Caco-2 (cell line): ENCODE measurements at places on chromosomes 5 and 9. TPM values are rescaled to one million over a fixed set of nuclear protein-coding genes. Genes with fewer than 3 reads are reported as not detected.

GRCh38 chr9:86500667-86501435 lies 146.6 kb upstream of the TUT7 start:
- H3K4me1 ChIP-seq: no peaks in the 10 kb centered on the region
- H3K27me3 ChIP-seq: no peaks in the 10 kb centered on the region
- H3K36me3 ChIP-seq: no peaks in the 10 kb centered on the region

DNA sequence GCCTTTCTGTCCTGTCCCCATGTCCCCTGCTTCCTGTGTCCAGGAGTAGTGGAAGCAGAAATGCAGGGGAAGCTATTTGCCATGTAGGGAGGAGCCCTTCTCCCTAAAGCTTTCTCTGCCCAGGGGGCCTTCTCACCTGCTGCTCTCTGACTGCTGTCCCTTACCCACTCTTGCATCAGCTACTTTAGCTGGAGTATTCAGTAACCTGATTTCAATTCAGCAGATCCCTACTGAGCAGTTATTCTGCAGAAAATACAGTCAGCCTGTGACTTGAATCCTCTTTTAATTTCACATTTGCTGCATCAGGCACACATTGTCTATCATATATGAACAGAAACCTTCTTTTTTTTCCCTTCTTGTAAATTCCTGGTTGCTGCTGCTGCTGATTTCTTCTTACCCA lies 90.4 kb downstream of the MVB12B start:
- peak overlapping the region; percentile 8 for H3K27ac ChIP-seq
- no peaks in the 10 kb centered on the region for H3K4me1 ChIP-seq
- no peak overlapping the region for H3K4me3 ChIP-seq
- DNase-seq: no peak

- H3K4me1 ChIP-seq: no peaks in the 10 kb centered on the region
- no peak overlapping the region for H3K27ac ChIP-seq
- H3K4me3 ChIP-seq: no peak overlapping the region
- H3K36me3 ChIP-seq: no peaks in the 10 kb centered on the region
- H3K27me3 ChIP-seq: no peaks in the 10 kb centered on the region
- DNase-seq: no peak
Observed at GRCh38 chr9:28329323-28329722, 756.0 kb upstream of the C9orf72 start.

GRCh38 chr9:38160613-38161215 lies 91.7 kb upstream of the SHB start:
- no peaks in the 10 kb centered on the region for H3K36me3 ChIP-seq
- H3K27ac ChIP-seq: no peak overlapping the region
- no peak overlapping the region for H3K4me3 ChIP-seq
- peak; percentile 64 for DNase-seq
- no peaks in the 10 kb centered on the region for H3K27me3 ChIP-seq

DNA sequence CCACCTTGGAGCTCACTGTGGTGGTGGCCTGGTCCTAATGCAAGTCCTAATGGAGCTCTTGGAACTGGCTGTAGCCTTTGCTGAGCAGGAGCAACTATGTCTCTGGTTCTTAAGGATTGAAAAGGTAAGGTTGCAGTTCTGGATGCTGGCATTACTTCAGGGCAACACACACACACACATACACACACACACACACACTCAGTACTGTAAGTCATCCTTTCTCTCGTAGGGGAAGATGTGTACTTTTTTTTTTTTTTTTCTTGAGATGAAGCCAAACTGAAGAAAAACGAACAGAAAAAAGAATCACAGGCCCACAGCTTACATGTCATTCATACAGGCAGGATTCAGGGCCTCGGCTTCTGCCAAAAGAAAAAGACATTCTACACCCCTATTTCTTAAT lies 81.1 kb upstream of the RPS23 start:
- H3K4me1 ChIP-seq: no peaks in the 10 kb centered on the region
- no peak overlapping the region for H3K27ac ChIP-seq
- no peaks in the 10 kb centered on the region for H3K36me3 ChIP-seq
- H3K27me3 ChIP-seq: no peaks in the 10 kb centered on the region

DNA sequence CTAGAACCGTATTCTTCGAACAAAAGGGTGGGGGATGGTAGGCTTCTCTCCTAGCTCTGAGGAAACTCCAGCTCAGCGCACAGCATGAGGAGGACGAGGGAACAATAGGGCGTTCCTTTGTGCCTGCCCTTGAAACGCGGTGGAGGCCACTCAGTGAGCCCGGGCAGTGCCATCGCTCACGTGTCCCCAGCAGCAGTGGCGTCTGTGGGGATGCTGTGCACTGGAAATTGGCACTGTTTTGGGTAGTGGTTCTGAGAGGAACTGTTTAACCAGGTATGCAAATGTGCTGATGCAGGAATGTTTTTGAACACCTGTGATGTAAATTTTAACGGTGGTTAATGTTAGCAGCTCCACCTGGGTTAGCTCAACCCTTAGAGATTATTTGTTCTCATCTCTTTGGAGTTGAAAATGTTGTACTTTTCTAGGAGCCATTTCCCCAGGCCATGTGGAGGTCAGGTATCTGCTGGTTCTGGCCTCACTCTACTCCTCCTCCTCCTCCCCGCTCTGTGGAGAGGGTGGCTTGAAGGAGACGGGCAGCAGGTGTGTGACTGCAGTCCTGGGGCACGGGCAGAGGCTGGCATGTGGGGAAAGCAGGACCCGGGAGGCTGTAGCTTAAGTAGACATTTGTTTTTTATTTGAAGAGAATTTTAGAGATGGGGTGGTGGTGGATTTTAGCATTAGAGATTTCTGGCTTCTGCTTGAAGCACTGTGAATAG lies 48.3 kb downstream of the EHMT1 start:
- H3K4me3 ChIP-seq: no peak overlapping the region
- no peaks in the 10 kb centered on the region for H3K4me1 ChIP-seq
- H3K27ac ChIP-seq: no peak overlapping the region
- H3K36me3 ChIP-seq: 0 out of 2 replicates have a peak, but pooled peaks cover 1% of the 10 kb centered on the region
- H3K27me3 ChIP-seq: no peaks in the 10 kb centered on the region

DNA sequence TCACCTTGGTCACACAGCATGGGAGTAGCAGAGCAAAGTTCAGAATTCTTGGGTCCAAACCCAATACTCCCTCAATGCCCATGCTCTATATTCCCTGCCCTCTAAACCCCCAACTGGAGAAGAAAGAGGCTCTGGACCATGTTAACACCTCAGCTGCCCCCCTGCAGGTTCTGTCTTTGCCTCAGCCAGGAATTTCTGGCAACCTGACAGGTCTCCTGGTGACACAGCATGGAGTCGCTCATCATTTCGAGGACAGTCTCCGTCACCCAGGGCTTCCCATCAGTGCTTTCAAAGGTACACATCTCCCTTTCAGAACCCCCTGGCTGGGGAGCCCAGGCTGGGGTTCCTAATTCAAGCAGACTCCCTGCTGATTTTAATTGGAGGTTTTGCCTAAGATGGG lies 189.5 kb downstream of the BRINP1 start:
- H3K4me1 ChIP-seq: no peaks in the 10 kb centered on the region
- H3K4me3 ChIP-seq: no peak overlapping the region
- no peak overlapping the region for H3K27ac ChIP-seq
- H3K36me3 ChIP-seq: no peaks in the 10 kb centered on the region
- H3K27me3 ChIP-seq: no peaks in the 10 kb centered on the region

DNA sequence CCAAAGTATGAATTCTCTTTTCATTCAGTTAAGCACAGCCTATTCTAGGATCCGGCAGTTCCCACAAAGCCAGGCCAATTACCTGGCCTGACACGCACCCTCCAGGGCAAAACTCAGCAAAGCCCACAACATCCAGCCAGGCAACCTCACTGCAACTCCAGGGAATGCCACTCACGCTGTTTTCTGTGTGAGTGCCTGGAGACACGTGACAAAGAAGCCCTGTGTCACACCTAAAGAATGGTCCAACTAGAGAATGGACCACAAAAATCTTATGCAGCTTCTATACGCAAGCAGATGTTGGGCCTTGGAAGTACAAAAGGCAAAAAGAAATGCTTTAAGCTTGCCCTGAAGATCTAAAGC lies 20.2 kb downstream of the RETREG1 start:
- H3K4me1 ChIP-seq: peaks cover 2% of the 10 kb centered on the region; the same call in 1 of the 2 replicates
- H3K27me3 ChIP-seq: no peaks in the 10 kb centered on the region
- no peak overlapping the region for H3K4me3 ChIP-seq
- H3K27ac ChIP-seq: no peak overlapping the region

DNA sequence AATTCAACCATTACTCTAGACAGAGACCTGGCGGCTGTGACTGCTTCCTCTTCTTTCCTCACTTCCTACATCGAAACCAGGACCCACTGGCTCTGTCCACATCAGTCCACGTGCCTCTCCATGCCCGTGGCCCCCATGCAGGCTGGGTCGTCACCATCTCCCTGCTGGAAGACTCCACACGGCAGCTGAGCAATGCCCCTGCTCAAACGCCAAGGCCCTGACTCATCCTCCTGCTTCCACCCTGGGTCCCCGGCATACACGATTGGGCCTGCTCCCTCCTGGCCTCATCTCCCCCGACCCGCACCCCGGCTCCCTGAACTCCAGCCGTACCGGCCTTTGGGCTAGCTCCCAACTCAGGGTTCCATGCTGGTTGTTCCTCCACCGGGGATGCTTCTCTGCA lies 67.2 kb upstream of the IER5L start:
- no peaks in the 10 kb centered on the region for H3K36me3 ChIP-seq
- no peak overlapping the region for H3K4me3 ChIP-seq
- no peaks in the 10 kb centered on the region for H3K27me3 ChIP-seq
- H3K27ac ChIP-seq: no peak overlapping the region

GRCh38 chr9:137664676-137665075 lies 45.9 kb downstream of the EHMT1 start:
- no peak for DNase-seq
- H3K27me3 ChIP-seq: no peaks in the 10 kb centered on the region
- H3K27ac ChIP-seq: no peak overlapping the region
- H3K36me3 ChIP-seq: 0 out of 2 replicates have a peak, but pooled peaks cover 1% of the 10 kb centered on the region

DNA sequence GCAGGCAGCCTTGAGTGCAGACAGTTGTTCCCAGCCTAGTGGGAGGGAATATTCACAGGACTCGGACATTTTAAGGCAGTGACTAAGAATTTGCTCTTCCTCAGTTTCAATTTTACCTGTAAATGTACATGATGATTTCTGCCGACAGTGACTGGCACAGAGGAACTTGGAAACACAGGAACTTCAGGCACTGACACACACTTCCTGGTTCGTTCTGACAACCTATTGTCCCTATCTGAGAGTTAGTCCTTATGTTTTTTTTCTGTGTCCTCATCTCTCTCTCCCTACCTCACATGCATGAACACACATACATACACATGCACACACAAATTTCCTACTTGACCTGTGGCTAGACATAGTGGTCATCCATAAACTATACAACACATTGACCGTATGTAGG lies 89.4 kb upstream of the CD180 start:
- no peaks in the 10 kb centered on the region for H3K36me3 ChIP-seq
- H3K4me3 ChIP-seq: no peak overlapping the region
- H3K27me3 ChIP-seq: no peaks in the 10 kb centered on the region
- no peak for DNase-seq
- H3K27ac ChIP-seq: no peak overlapping the region

DNA sequence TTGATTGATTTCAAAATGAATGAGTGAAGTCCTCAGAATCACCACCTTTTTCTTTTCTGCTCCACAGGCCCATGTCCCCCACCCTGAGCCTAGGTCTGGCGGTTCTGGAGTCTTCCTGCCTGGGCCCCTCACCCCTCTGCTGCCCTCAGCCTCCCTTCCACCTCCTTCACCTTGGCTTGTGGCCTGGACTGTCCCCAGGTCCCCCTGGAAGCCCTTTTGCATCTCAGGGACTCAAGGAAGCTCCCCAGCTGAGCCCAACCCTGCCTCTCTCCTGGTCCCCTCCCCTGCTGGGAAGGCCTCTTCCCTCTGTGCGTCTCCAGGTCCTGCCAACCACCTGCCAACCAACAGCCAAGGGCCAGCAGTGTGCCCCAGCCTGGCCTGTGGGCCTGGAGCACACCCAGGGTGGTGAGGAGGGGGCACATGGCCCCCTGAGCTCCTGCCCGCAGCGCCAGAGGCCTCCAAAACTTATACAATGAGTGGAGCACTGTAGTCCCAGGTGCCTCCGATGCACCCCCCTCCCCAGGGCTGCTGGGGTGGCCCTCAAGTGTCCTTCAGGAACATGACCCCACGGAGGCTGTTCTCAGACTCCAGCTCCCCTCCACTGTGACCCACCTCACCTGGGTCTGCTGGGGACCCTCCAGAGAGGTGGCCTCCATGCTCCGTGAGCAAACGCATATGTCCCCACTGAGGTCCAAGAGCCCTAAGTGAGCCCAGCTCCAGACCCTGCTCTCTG lies 20.3 kb downstream of the GLT6D1 start:
- no peak for DNase-seq
- H3K27ac ChIP-seq: no peak overlapping the region
- no peak overlapping the region for H3K4me3 ChIP-seq

DNA sequence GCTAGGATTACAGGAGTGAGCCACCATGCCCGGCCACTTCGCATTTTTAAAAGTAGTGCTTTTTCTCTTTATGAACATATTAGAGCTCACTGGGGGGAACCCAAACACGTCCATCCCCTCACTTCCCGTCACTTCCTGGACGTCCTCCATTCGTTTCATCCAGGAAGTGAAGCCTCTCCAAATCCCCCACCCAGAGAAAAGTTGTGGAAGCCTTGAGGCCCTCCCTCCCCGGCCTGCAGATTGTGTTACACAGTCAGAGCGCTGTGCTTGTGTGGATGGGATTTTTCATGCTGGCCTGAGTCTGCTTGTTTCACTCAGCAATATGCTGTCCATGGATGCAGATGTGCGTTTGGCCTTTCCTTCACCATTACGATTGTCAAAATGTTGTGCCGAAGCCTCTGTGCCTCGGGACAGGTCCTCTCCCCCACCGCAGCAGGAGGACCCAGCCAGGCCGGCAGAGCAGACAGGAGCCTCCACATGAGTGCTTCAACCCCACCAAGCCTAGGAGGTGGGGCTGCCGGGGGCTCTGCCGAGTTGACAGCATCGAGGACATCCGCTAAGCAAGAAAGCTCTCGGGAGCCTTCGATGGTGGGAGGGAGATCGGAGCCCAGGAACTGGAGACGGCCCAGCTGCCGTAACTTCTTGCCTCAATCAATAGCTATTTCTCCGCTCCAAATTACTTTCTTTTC lies 121.6 kb upstream of the PPP1R26 start:
- H3K4me1 ChIP-seq: no peaks in the 10 kb centered on the region
- DNase-seq: no peak
- H3K36me3 ChIP-seq: no peaks in the 10 kb centered on the region
- no peak overlapping the region for H3K27ac ChIP-seq
- no peaks in the 10 kb centered on the region for H3K27me3 ChIP-seq
- no peak overlapping the region for H3K4me3 ChIP-seq

The PCDHB6 gene
- total RNA-seq: not detected in 2 replicates

The BRINP1 gene
- not detected in 2 replicates for total RNA-seq

The PCDHGA7 gene
- total RNA-seq: 0.09 and 0.43 TPM in 2 replicates

The WDR38 gene
- not detected in 2 replicates for total RNA-seq

The XRCC4 gene
- 13.0 and 13.5 TPM in 2 replicates for total RNA-seq
